Aorta (tissue), 5 donors: ENCODE measurements at places on chromosomes 1 and 21. TPM values are rescaled to one million over a fixed set of nuclear protein-coding genes. Genes with fewer than 3 reads are reported as not detected.

B3GALT2 gene
- total RNA-seq, result 0.51 TPM

FHL3 gene
- total RNA-seq, result 67.9 TPM

CD48 gene
- total RNA-seq, result 6.8 TPM

EXOSC10 gene
- 45.3 TPM for total RNA-seq

TNFRSF25 gene
- total RNA-seq, result 34.6 TPM

OR10R2 gene
- total RNA-seq, result not detected

AVPR1B gene
- total RNA-seq, result not detected

GRCh38 chr21:35506771-35507170 is 457.7 kb upstream of the RUNX1 start:
- no peak for DNase-seq
- H3K27me3 ChIP-seq, result no peaks in the 10 kb centered on the region
- no peak overlapping the region for H3K27ac ChIP-seq
- no peak overlapping the region for H3K4me3 ChIP-seq
- no peaks in the 10 kb centered on the region for H3K36me3 ChIP-seq

DNA sequence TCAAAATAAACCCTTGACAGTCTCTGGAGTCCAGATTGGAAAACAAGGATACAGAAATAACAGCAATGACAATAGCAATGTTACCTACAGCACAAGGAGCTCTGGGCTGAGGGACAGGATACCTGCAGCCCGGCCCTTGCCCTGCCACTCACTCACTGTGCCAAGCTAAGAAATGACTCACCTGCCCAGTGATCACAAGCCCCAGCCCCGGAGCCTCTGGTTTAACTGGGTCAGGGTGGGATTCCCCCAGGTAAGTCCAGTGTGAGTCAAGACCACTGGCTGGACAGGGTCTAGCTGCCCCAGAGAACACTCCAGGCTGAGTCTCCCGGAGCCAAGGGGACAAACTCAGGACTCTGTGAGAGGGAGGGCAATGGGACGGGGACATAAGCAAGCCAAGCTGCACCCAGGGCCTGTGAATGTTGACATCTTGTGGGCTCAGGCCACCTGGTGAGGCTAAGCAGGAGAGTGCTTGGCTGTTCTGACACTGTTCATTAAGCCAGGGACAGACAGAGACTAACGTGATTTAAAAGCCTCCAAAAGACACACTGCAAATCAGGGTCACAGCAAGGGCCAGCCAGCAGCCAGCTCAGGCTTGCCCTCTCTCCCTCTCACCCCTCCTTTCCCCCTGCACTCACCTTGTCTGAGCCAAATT is 64.1 kb downstream of the MIS18A start:
- H3K4me3 ChIP-seq, result no peak overlapping the region
- H3K36me3 ChIP-seq, result no peaks in the 10 kb centered on the region
- no peaks in the 10 kb centered on the region for H3K4me1 ChIP-seq
- no peak overlapping the region for H3K27ac ChIP-seq

GRCh38 chr1:155012026-155012546 is 9.5 kb downstream of the ZBTB7B start:
- H3K4me1 ChIP-seq, result no peaks in the 10 kb centered on the region
- H3K27ac ChIP-seq, result no peak overlapping the region
- DNase-seq, result peak; percentile 90
- no peaks in the 10 kb centered on the region for H3K36me3 ChIP-seq
- H3K27me3 ChIP-seq, result no peaks in the 10 kb centered on the region
- no peak overlapping the region for H3K4me3 ChIP-seq

DNA sequence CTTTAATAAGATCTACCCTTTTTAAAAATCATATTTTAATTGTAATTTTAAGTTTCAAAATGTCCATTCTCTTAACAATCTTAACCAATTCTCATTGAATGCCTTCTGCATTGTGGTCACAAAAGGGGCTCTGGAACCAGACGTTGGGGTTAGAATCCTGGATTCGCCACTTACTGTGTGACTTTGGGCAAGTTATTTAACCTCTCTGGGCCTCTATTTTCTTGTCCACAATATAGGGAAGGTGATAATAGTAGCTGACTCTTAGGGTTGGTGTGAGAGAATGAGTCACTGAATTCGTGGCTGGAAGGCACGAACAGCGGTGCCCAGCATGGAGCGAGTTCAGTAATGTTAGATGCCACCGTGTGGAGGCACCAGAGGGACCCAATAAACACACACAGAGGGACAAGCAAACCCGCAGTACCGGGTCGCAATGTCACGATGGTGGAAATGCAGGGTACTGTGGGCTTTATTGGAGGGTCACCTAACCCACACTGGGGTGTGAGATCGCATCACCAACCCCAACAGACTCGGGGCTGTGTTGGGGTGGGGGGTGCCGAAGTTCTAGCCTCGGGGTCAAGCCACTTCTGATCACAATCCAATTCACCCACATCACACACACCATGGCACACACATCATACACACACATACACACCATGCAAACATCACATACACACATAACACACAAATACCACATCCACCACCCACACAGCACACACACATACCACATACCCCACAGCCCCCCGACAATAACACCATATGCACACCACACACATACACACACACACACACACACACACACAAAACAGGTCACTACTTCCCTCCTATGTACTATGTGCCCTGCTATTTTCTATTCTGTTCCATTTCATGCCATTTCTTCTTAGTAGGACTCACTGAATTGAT is 27.0 kb upstream of the IFNAR2 start:
- no peak overlapping the region for H3K4me3 ChIP-seq
- no peak overlapping the region for H3K27ac ChIP-seq
- H3K36me3 ChIP-seq, result no peaks in the 10 kb centered on the region
- no peak for DNase-seq
- no peaks in the 10 kb centered on the region for H3K27me3 ChIP-seq

GRCh38 chr1:65195495-65196417 is 47.8 kb downstream of the AK4 start:
- peak overlapping the region; percentile 87 for H3K27ac ChIP-seq
- no peaks in the 10 kb centered on the region for H3K36me3 ChIP-seq
- DNase-seq, result no peak
- no peak overlapping the region for H3K4me3 ChIP-seq
- no peaks in the 10 kb centered on the region for H3K27me3 ChIP-seq

- no peaks in the 10 kb centered on the region for H3K36me3 ChIP-seq
- no peaks in the 10 kb centered on the region for H3K4me1 ChIP-seq
- H3K27me3 ChIP-seq, result no peaks in the 10 kb centered on the region
- H3K4me3 ChIP-seq, result no peak within 1 kb of the TSS
- peak; percentile 72 for DNase-seq
- H3K27ac ChIP-seq, result no peak within 1 kb of the TSS
These were observed at the start of gene CHI3L1 for GRCh38 chr1:203186446-203187303. TSS of gene CHI3L1 (minus strand) at chr1:203186704. CDS start at chr1:203186623, 81 bp downstream.

GRCh38 chr1:201153474-201154388 is 543 bp downstream of the TMEM9 start:
- H3K27me3 ChIP-seq, result no peaks in the 10 kb centered on the region
- H3K4me1 ChIP-seq, result no peaks in the 10 kb centered on the region
- no peaks in the 10 kb centered on the region for H3K36me3 ChIP-seq
- no peak for DNase-seq

DNA sequence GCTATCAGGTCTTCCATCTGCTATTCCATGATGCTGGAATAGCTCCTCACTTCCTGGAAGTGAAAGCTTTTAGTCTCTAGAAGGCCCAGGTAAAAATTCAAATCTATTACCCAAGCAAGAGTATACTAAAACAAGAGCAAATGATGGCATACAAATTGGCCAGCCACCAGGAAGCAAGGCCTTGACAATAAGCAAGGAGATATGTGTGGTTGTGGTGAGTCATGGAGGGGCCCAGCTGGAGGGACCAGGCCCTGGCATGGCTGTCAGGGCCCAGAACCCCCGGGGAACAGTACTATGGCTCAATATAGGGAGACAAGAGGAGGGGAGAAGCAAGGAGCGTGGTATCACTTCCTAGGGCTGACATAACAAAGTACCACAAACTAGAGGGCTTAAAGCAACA is 358.7 kb downstream of the RRAGC start:
- no peaks in the 10 kb centered on the region for H3K4me1 ChIP-seq
- DNase-seq, result no peak
- no peak overlapping the region for H3K4me3 ChIP-seq
- H3K27ac ChIP-seq, result no peak overlapping the region
- H3K36me3 ChIP-seq, result no peaks in the 10 kb centered on the region

DNA sequence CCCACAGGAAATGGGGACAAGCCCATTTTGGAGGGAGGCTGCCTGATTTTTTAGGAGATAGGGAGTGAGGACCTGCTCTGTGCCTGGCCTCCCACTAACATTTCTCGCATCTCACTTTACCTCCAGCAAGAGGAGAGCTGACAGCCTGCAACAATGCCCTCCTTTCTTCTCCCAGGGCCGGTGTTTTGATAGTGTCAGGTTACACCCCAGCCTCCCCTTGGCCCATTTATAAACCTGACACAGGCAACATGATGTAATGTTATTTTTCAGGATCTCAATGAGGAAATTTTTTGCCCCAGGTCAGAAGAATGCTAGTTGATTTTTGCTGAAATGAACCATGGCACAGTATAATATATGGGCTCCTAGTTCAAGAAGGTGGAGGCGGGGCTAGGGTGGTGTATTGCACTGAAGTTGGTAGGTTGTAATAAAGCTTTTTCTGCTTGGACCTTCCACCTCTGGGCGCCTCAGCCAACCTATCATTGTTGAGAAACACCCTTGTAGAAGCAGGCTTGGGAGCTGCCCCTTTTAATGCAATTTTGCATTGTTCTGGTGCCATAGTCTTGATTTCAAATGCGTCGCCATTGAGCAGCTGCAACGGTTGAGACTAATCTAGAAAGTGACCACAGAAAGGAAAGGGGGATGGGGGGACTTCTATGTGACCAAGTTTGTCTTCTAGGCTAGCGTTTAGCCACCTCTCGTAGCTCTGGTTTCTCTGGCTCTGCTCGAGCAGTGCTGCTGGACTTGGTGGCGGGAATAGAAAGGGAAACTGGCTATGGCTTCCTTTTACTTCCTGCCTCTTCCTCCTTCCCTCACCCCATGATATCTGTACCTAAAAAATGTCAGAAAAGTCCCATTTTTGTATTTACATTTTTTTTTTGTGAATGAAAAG is 53.0 kb downstream of the PBX1 start:
- peaks cover 10% of the 10 kb centered on the region for H3K4me1 ChIP-seq
- H3K4me3 ChIP-seq, result no peak overlapping the region
- H3K27me3 ChIP-seq, result no peaks in the 10 kb centered on the region
- no peak overlapping the region for H3K27ac ChIP-seq
- DNase-seq, result no peak

DNA sequence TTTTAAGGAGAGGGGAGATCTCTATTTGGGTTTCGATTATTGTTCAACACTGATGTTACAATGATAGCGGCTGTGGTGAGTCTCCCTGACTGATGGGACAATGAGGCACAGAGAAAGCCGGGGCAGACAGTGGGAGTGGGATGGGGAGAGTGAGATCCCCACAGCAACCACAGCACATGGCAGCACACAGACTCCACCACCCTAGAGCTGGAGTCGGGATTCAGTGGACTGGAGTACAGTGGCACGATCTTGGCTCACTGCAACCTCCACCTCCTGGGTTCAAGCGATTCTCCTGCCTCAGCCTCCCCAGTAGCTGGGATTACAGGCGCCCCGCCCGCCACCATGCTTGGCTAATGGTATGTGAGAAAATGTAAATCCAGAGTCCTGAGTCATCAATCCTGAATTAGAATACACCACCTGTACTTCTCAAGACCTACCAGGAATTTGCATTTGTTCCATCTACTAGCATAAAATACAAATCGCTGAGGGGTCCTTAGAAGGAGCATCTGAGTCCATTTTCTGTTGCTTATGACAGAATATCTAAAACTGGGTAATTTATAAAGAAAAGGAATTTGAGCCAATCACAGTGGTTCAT is 125.8 kb downstream of the TOMM20 start:
- H3K36me3 ChIP-seq, result no peaks in the 10 kb centered on the region
- DNase-seq, result no peak
- no peaks in the 10 kb centered on the region for H3K27me3 ChIP-seq
- no peak overlapping the region for H3K4me3 ChIP-seq

DNA sequence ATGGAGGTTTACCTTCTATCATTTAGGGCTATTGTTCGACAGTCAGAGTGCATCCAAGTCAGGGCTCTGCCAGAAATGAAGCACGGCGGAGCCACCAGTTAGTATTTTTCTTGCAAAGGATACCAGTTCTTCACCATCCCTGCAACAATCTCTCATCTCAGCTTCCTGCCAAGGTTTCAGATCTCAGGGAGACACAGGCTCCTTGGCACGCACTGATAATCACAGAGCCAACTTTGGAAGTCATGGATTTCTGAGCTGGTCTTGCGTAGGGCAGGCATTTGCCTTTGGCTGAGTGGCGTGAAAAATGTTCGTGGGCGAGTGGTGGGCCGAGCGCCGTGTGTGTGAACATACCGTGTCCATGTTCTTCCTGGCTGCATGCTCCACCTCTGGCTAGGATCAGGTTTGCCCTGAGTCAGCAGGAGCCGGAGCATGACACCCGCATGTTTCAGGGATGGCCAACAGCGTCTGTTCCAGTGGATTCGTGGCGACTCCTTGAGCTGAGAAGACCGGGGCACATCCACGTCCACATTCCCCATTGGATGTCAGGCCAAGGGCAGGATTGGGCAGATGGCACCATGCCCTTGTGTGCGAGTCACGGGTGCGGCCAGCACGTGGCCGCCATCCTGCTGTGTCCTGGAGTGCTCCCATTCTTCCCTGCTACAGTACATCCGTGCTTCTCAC is 118.5 kb upstream of the C1orf174 start:
- H3K36me3 ChIP-seq, result no peaks in the 10 kb centered on the region
- no peak for DNase-seq
- H3K27ac ChIP-seq, result no peak overlapping the region

DNA sequence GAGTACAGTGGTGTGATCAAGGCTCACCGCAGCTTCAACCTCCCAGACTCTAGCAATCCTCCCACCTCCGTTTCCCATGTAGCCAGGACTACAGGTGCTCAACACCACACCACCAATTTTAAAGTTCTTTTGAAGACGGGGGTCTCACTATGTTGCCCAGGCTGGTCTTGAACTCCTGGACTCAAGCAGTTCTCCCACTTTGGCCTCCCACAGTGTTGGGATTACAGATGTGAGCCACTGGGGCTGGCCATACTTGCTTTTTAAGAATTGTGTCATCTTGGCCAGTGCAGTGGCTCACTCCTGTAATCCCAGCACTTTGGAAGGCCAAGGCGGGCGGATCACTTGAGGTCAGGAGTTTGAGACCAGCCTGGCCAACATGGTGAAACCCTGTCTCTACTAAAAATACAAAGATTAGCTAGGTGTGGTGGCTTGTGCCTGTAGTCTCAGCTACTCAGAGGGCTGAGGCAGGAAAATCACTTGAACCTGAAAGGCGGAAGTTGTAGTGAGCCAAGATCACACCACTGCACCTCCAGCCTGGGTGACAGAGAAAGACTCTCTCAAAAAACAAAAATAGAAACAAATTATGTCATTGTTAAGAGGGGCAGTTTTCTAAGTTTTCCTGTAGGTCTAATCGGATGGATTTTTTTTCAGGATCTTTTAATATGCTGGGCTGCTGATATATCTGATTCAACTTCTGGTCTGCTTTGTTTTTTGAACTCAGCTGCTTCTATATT is 18.7 kb downstream of the AK4 start:
- H3K4me3 ChIP-seq, result no peak overlapping the region
- H3K27ac ChIP-seq, result no peak overlapping the region
- H3K4me1 ChIP-seq, result no peaks in the 10 kb centered on the region

DNA sequence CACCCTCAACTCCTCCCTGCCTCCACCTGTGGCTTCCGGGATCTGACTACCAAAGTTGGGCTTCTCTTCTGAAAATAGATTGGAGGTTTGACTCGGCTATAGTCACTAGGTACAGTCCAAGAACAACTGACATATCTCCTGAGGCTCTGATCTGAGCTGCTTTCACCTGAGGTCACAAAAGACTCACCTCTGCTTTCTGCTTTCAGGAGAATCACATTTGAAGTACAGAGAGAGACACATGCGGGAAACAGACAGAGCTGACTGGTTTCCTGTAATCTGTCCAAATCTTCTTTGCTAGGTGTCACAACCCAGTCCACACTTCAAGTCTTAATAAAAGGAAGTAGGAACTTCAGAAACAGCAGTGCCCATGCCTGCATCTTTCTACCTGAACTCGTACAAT is 245.4 kb upstream of the CHRM3 start:
- no peak for DNase-seq
- H3K4me1 ChIP-seq, result no peaks in the 10 kb centered on the region
- no peak overlapping the region for H3K4me3 ChIP-seq
